ENCODE measurements at places on chromosomes 12 and 14.

- no peak for DNase-seq
These were observed 162.7 kb downstream of the ETV6 start for GRCh38 chr12:11812241-11812585.

GRCh38 chr12:132335179-132335756, 5.9 kb upstream of the GALNT9 start:
- no peak for DNase-seq

DNA sequence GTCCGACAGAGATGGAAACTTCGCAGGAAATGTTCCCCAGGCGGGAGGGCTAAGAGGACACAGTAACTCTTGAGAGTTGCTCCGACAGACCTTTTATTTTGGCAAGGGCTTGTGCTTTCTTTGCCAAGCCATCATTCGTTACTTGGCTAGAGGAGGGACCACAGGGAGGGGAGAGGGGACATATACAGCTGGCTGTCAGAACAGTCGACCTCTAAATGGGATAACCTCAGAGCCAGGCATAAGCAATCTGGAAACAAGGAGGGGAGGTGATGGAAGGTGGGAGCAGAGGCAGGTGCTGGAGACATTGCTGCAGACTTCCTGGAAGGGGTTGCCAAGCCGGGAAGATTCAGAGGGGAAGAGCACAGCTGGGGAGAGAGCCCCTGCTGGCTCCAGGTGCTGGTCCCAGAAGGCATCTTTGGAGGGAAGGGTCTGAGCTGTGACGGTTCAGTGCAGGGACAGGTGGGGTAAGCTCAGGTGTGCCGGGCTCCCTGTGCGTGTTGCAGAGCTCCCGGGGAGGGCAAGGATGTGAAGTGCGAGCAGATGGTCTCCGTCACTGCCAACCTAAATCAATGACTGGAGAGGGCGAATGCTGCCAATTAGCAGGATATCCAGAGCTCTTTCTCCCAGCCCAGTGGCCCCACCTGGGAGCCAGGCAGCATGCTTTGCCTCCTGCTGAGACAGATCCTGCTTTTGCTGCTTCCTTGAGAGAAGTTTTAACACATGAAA, 50.1 kb downstream of the CHST11 start:
- no peak for DNase-seq

GRCh38 chr12:70719672-70720420, 82.6 kb upstream of the PTPRB start:
- peak; percentile 8 for DNase-seq

DNA sequence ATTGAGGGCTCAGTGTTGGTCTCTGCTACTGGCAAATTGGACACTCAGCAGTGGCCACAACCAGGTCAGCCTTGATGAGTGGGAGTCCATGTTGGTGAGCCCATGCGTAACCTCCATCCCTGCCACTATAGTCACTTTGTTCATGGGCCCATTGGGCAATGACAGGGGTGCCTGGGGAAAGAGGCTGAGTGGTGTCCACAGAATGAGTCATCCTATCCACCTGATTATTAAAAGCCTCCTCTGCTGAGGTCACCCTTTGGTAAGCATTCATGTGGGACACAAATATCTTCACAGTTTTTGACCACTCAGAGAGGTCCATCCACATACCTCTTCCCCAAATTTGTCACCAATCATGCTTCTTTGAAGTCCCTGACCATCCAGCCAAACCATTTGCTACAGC, 50.0 kb downstream of the FIGNL2 start:
- no peak for DNase-seq

- DNase-seq, result no peak
These were observed 321.3 kb downstream of the MED13L start for GRCh38 chr12:115956236-115956635.

GRCh38 chr12:13101821-13102375, 1.6 kb downstream of the GSG1 start:
- peak; percentile 18 for DNase-seq

DNA sequence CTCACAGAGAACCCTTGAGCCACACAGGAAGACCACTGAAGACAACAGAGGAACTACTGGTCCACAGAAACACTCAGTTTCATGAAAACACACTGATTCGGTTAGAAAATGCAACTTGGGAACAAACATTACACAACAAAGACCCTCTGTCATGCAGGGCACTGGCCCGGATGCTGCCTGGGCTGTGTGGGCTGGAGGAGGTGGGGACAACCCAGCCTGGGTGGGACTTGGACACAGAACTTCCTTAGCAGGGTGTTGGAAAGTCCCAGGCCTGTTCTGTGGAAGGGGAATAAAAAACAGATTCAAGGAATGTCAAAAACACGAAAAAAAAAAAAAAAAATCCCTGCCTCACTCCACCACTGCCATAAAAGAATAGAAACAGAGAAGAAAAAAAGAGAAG, 181.0 kb downstream of the MON2 start:
- no peak for DNase-seq

DNA sequence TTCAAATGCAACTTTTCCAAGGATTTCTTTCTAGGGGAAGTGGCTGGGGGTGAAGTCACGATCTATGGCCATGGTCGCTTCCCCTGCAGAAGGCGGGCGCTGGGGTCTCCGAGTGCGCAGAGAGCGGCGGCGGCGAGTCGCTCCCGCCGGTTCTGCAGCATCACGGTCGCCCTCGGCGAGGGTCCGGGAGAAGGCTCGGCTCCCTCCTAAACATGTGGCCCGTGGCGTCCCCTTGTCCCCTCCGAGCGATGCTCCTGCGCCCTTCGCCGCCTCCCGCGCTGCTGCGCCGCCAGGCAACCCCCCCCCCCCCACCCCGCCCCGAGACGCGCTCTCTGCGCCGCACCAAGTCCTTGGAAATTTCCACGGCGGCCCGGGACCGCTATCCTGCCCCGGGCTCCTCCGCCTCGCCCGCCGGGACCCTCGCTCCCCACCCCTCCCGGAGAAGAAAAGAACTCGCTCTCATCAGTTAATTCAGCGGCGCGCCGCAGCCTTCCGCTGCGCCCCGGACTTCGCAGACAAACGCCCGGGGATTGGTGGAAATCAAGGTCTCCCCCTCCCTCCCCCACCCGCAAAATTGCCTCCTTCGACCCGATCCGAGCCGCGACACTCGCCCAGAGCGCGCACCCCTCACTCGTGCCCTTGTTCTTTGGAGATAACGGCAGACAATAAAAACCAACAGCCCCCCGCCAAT, at the start of gene ST8SIA1:
TSS of gene ST8SIA1 (minus strand) at position 298 of the 691 bp plus-strand sequence. CDS start 475 bp downstream, outside the sequence.
- peak; percentile 71 for DNase-seq

DNA sequence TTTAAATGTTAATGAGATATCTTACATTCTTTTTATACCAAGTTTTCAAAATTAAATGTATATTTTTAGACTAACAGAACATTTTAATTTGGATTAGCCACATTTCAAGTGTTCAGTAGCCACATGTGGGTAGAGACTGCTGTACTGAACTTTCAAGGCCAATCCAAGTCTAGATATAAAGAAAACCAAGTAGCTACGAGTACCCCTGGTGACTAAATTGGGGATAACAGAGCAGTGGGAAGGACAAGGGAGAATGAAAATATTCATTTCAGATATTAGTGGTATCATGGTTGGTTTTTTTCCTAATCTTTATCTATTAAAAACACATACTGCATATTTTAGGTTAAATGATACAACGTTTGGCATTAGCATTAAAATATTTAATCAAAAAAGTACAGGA, 69.4 kb upstream of the RHOJ start:
- no peak for DNase-seq

- no peak for DNase-seq
These were observed 57.0 kb downstream of the CATSPERB start for GRCh38 chr14:91674911-91675310.

GRCh38 chr12:89421092-89421835, 69.0 kb upstream of the DUSP6 start:
- DNase-seq, result no peak

GRCh38 chr12:12715459-12716150, 1.6 kb upstream of the CDKN1B start:
- peak; percentile 48 for DNase-seq

- DNase-seq, result no peak
These were observed 40.2 kb downstream of the ETV6 start for GRCh38 chr12:11689591-11690186.

DNA sequence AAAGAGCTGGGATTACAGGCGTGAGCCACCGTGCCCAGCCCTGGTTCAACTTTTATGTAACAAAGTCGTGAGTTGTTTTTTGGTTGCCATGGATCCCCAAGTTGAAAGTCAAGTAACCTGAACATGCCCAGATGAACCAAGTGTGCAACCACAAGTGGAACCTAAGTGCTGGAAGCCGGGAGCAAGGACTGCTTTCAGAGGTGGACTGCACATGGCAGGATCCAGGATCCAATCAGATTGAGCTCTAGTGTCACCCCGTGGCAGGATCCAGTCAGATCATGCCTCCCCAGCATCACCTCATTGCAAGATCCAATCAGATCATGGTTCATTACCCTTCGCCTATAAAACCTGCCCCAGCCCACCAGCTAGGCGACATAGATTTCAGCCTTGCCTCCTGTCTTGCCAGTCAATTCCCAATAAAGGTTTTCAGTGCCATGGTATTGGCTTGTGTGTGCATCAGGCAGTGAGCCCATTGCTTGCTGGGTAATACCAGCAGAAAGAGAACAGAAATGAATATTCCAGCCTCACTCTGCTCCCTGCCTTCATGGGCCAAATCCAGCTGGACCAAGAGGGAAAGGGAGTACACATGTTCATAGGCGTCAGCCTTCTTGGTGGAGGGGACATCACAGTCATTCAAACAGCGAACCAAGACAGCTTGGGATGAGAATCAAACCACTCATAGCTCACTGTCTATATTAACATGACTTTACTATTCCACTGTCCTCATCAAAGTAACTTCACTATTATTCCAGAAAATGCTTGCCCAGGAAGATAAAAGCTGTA, 43.6 kb upstream of the VASH1 start:
- DNase-seq, result no peak

DNA sequence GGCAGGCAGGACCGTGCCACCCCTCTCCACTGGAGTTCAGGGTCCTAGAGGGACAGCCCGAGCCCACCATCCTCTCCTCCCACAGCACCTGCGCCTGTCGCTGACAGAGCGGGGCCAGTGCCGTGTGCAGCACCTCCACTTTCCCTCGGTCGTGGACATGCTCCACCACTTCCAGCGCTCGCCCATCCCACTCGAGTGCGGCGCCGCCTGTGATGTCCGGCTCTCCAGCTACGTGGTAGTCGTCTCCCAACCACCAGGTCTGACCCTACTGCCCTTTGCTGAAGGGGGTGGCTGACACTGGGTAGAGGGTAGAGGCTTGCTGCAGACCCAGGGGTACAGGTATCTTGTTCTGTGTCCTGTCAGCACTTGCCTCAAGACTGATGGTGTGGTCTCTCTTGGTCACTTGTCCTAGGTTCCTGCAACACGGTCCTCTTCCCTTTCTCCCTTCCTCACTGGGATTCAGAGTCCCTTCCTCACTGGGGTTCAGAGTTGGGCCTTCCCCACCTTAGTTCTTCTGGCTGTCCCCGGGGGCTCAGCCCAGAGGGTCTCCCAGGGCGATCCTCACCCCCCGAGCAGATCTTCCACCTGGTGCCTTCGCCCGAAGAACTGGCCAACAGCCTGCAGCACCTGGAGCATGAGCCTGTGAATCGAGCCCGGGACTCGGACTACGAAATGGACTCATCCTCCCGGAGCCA, 42.0 kb downstream of the SH2B3 start:
- DNase-seq, result no peak

- DNase-seq, result no peak
These were observed 59.1 kb downstream of the ARHGAP5 start for GRCh38 chr14:32136027-32136825.

GRCh38 chr12:26451763-26452162, 256.4 kb downstream of the SSPN start:
- no peak for DNase-seq

- no peak for DNase-seq
These were observed 22.8 kb downstream of the OTUB2 start for GRCh38 chr14:94048691-94049624.

GRCh38 chr12:79885911-79886490, 48.9 kb downstream of the PPP1R12A start:
- DNase-seq, result no peak
